ENCODE measurements at places on chromosomes 3 and 15.

- DNase-seq = no peak
Observed at GRCh38 chr3:165617134-165617533, 220.1 kb downstream of the BCHE start.

DNA sequence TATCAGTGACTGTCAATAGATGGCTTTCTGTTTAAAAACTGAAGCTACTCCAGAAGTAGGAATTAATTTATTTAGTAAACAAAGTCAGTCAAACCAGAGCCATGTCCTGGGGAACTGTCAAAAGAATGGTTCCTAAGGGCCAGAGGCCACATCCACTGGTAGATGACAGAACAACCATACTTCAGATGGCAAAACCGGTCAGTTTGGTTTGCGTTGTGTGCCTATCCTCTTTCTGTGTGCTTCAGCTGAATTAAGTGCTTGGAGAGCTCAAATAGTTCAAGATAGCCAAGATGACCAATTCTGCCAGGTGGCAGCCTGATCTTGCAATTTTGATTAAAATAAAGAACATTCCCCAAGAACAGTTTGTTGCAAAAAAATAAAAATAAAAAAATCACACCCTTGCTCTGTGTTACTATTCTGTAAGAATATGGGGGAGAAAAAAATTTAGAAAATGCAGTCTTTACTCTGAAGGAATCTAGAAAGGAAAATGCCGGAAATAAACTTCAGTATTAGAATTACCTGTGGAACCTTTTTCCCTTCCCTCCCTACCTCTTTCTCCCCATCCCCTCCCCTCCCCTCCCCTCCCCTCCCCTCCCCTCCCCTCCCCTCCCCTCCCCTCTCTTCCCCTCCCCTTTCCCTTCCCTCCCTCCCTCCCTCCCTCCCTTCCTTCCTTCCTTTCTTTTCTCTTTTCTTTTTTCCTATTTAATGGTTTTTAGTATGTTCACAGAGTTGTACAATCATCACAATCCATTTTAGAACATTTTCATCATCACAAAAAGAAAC is 2.5 kb downstream of the MAP3K13 start:
- DNase-seq = no peak

DNA sequence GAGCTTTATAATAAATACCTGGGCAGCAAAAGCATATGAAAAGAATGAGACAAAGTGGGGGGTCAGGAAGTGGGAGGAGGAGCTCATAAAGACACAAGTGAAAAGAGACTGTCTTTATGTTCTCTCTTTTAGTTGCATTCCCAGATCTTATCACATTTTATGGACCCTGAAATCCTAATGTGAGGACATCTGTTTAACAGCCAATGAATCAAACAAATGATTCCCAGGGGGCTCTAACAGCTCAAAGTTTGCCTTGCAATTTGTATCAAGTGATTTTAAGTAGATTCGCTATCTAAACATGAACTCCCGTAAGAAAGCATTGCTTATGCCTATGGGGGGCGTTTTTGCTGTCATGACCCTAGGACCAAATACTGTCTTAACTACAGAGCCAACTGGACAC is 332.3 kb upstream of the CNTN4 start:
- DNase-seq = no peak

- no peak for DNase-seq
Observed at GRCh38 chr15:99167640-99168039, 62.8 kb downstream of the SYNM start.

- no peak for DNase-seq
Observed at GRCh38 chr3:111594205-111594604, 941 bp downstream of the ZBED2 start.

GRCh38 chr3:45773714-45774449 is 22.5 kb downstream of the SLC6A20 start:
- DNase-seq = peak; percentile 5

GRCh38 chr3:123390865-123391600 is 57.9 kb downstream of the ADCY5 start:
- no peak for DNase-seq

DNA sequence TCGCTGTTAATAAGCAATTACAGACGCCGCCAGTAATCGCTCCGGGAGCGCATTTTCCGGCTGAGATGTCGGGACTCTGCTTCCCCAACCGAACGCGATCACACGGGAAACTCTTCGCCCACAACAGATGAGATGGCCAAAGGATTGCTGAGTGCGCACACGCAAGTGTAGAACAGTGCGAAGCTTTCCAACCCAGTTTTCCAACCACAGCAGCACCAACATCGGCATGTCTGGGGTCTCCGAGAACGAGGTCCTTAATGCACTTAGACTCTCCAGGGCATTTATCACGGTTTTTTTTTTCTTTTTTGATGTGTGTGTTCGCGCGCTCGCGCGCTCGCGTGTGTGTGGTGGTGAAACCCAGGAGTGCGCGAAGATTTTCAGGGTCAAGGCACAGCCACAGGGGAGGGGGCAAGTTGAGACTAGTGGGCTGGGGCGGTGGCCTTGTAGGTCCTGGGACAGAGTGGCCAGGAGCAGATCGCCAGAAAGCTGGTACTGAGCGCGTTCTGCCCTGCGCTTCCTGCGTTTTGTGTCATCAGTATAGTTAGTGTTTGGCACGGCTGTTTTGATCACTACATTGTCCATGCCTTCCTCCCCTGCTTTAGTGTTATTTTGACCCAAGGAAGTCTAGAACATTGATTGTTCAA is 1.8 kb upstream of the EOMES start:
- no peak for DNase-seq

DNA sequence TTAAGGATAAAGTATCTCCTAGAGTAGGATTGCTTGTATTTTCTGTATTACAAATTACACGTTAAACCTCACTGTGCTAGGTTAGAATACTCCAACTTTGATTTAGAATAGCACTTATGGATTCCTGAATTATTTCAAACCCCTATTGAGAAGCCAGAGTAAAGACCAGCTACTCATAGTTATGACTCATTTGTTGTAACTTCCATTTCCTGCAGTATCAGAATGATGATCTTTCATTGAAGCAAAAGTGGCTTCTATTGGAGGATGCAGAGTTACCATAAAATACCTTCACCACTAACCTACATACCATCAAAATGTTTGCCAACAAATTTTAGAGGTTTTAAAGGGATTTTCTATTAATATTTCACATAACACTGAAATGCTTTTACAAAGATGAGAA is 1322.7 kb upstream of the ALCAM start:
- no peak for DNase-seq

DNA sequence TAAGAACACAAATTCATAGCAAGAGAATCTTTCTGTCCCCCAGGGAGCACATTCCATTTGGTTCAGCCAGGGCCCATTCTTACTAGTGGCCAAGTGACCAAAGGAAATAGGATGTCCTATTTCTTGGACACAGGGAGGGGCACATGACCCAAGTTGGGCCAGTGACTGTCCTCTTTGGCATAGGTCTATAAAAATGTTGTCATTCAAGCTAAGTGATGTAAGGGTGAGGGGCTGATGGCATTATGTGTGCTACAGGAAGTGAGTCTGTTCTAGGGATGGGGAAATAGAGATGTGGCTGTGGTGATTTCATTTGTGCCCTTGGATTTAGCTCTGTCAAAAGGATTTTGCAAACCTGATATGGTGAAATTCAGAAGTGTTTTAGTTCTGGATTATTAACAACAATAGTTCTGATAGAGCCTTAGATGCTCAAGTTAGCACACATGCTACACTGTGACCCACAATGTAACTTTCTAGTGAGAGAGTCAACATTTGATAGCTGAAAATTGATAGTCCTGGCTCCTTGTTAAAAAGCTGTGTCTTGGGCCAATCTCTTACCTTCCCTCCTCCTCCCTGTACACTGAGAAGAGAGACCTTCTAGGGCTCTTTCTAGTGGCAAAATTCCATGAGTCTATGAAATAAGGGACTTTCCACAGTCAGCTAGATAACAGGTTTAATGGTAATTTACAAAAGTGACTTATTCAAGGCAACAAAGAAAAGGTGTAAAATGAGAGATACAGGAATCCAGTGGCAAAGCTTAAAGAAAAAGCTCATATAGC is 117.2 kb downstream of the THRB start:
- no peak for DNase-seq

GRCh38 chr3:49158103-49158709 is 7.9 kb downstream of the CCDC71 start:
- peak; percentile 70 for DNase-seq

- no peak for DNase-seq
Observed at GRCh38 chr3:145357453-145357852, 803.5 kb downstream of the PLOD2 start.

DNA sequence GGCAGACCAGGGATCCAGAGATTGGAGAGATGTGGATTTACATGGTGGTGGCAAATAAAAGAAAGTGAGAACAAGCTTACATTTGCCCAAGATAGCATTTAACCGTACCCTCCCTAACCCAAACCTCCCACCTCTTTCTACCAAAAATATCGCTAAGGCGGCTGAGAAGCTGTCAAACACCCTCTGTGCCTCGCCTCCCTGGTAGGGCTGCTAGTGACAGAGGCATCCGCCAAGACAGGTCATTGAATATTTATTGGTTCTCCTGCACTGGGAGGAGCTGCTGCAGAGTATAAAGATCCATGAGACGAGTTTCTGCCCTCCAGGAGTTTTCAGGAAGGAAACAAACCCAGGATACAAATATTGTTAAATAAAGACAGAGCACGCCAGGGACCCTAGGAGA is 107.3 kb upstream of the TMC3 start:
- DNase-seq = no peak

- DNase-seq = no peak
Observed at GRCh38 chr15:60594071-60594470, 115.1 kb upstream of the ICE2 start.

- no peak for DNase-seq
Observed at GRCh38 chr15:39670687-39671086, 89.8 kb downstream of the THBS1 start.

DNA sequence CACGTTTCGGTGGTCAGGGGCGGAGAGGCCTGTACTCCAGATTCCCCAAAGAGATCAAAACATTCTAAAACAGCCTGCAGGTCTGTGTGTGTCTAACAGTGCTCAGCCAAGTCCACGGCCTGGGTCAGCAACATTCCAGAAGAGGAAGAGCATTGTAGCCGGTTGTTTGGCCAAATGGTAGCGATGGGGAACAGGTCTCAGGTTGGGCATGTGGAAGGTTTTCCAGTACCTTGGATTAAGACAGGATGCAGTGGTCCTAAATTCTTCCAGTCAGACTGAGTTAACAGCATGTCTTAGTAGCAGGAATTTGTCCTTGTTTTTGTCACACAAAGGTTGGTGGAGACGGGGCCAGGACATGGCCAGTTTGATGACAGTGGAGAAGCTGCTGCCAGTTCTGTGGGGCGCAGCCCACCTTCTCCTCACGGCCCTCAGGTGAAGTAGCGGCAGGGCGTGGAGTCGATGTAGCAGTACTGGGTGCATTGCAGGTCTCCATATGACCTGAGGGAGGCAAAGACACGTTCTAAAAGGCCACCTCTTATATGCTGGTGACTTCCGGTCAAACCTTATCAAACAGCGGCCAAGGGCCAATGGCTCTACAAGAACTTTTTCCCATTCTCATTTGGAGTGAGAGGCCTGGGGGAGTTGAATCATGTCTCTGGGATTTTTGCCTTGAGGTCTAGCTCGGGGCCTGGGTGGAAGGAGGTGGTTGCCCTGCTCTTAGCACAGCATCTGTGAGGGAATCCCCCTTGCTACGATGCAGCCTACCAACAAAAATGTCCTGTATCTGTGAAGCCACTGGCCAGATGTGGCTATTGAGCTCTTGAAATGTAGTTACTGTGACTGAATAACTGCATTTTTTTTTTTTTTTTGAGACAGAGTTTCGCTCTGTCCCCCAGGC is 24.1 kb downstream of the EAF1 start:
- no peak for DNase-seq

GRCh38 chr3:44395714-44396113 is 57.1 kb downstream of the TCAIM start:
- DNase-seq = no peak

DNA sequence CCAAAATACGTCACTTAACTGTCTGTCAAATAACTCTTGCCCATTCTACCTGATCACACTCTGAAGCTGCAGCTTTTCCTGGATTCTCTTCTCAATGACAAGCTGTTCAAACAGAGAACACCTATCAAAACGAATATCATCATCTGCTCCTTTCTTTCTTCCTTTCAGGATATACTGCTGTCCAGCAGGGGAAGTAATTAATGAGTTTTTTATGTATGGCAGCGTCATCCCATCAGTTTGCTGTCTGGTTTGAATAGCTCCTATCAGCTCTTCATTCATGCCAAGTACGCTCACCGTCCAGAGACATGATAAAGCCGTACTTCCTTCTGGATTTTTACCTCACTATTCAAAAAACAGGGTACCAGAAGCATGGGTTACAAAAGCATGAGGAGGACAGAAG is at the start of gene CHRM5:
TSS of gene CHRM5 (plus strand) at position 274 of the 400 bp plus-strand sequence. CDS start 94,221 bp downstream, outside the sequence.
- no peak for DNase-seq

- no peak for DNase-seq
Observed at GRCh38 chr15:37078566-37078965, 21.8 kb downstream of the MEIS2 start.

DNA sequence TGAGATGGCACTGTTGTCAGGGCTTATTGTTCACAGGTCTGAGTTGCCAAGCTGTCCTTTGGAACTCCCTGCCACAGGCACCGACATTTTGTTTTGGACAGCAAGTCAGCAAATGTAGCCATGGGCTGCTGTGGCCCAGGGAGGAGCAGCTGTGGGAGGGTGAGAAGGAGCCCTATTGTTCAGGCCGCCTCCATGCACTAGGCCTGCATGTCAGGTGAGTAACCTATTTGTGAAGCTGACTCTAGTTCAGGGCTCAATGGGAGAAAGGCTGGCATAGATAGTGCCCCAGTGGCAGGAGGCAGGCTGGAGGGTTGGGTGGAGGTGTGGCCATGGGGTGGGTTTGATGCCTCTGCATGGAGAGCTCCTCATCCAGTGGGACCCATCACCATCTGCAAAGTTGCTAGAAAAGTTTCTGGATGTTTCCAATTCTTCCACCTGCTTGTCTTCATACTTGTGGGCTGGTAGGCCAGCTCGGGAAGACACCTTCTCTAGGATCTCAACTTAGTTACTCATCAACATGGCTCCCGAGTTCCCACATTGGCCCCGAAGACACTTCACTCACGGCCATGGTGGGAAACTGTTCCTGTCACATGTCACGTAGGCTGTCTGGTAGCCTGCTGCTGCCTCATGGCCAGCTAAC is 19.5 kb downstream of the AMOTL2 start:
- DNase-seq = no peak
